ENCODE measurements at places on chromosomes 2 and 18.

DNA sequence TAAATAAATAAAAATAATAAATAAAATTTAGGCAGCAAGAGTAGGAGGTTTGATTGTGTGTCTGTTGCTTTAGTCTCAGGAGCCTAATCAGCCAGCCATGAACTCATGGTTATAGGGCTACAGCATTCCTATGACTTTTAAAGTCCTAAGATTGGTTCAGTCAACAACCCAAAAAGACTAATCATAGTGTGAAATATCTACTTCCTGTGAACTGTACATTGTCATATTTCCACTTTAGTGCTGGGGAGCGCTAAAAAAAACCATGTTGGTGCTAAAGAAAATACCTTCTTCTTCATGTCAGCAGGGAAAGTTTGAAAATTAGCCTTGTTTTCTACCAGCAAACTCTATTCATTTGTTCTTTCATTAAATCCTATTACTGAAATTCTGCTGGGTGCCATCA lies 521.6 kb downstream of the RNF144A start:
- peaks cover 25% of the 10 kb centered on the region for H3K27me3 ChIP-seq
- no peak overlapping the region for H3K27ac ChIP-seq
- H3K4me1 ChIP-seq = no peaks in the 10 kb centered on the region
- DNase-seq = no peak
- H3K36me3 ChIP-seq = no peaks in the 10 kb centered on the region
- H3K4me3 ChIP-seq = no peak overlapping the region

DNA sequence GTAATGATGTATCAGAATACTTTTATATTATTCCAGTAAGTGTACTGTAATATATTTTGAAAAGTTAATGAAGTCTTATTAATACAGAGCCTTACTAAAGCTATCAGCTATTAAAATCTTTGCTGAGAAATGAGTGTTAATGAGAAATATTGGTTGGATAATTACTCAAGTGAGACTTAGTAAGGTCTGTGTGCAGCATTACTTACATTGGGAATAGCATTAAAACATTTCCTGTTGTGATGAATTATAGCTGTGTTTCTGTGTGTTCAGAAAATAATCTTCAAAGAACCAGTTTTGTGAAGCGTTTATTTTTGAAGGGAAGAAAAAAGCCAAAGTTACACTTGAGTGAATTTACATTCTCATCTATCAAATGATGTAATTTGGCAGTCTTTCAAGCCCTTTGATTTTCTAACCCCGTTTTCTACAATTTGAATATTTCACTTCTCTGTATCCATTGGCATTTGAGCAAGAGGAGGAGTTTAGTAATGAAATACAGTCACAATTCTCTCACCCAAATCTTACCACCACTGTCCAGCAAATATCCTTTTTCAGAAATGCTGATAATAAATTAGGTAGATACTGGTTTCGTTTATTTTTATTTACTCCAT lies 123.5 kb upstream of the BOD1L2 start:
- no peak for DNase-seq
- H3K27ac ChIP-seq = peak overlapping the region; percentile 63
- H3K4me3 ChIP-seq = no peak overlapping the region
- peaks cover 33% of the 10 kb centered on the region for H3K36me3 ChIP-seq

- H3K27ac ChIP-seq = no peak overlapping the region
- no peak overlapping the region for H3K4me3 ChIP-seq
- H3K36me3 ChIP-seq = peaks cover 18% of the 10 kb centered on the region
- H3K27me3 ChIP-seq = no peaks in the 10 kb centered on the region
Observed at GRCh38 chr2:191696001-191696400, 18.1 kb downstream of the NABP1 start.

GRCh38 chr2:118048401-118048800 lies 34.5 kb upstream of the CCDC93 start:
- H3K36me3 ChIP-seq = no peaks in the 10 kb centered on the region
- H3K27ac ChIP-seq = no peak overlapping the region
- no peak overlapping the region for H3K4me3 ChIP-seq
- peaks cover 10% of the 10 kb centered on the region for H3K4me1 ChIP-seq
- peaks cover 17% of the 10 kb centered on the region for H3K27me3 ChIP-seq
- no peak for DNase-seq

- H3K27me3 ChIP-seq = peaks cover 6% of the 10 kb centered on the region
- no peak within 1 kb of the TSS for H3K27ac ChIP-seq
- H3K4me1 ChIP-seq = no peaks in the 10 kb centered on the region
- H3K36me3 ChIP-seq = no peaks in the 10 kb centered on the region
Observed at GRCh38 chr2:165469417-165469816, at the start of gene CSRNP3. TSS of gene CSRNP3 (plus strand) at chr2:165469698. CDS start at chr2:165595066, 125,368 bp downstream.

- no peak for DNase-seq
- H3K27me3 ChIP-seq = no peaks in the 10 kb centered on the region
- no peak overlapping the region for H3K27ac ChIP-seq
- no peak overlapping the region for H3K4me3 ChIP-seq
- H3K36me3 ChIP-seq = no peaks in the 10 kb centered on the region
Observed at GRCh38 chr18:69648486-69648885, 247.8 kb downstream of the DOK6 start.

- no peak overlapping the region for H3K4me3 ChIP-seq
- H3K36me3 ChIP-seq = no peaks in the 10 kb centered on the region
- no peak overlapping the region for H3K27ac ChIP-seq
- no peaks in the 10 kb centered on the region for H3K27me3 ChIP-seq
- no peaks in the 10 kb centered on the region for H3K4me1 ChIP-seq
Observed at GRCh38 chr2:76197842-76198448, 487.2 kb upstream of the GCFC2 start.

DNA sequence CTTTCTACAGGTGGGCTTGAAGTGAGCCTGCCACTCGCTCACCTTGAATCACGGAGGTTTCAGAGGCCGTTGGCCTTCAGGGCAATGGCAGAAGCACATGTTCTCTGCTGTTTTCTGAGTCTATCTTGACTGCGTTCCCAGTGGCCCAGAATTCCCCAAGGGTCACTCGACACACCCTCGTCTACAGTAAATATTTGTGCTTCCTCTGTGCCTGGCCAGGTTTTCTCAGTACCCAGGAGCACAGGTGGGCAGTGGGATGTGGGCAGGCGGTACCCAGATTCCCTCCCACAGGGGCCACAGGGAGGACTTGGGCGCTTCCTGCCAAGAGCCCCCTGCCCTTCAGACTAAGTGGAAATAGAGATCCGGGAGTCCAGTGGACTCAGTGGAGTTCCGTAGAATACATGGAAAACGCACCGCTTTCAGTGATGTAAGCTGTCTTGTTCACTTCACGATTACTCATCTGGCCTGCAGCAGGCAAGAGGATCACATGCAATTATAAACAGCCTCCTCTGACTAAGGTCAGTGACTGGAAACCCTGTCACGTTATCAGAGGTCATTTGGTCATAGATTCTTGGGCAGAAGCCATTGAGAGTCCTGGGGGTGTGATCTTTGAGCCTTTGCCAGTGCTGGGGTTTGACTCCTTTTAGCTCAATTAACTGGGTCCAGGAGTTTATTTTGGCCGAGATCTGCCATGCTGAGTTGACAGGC lies 179.8 kb downstream of the NEDD4L start:
- H3K27me3 ChIP-seq = no peaks in the 10 kb centered on the region
- no peaks in the 10 kb centered on the region for H3K36me3 ChIP-seq
- DNase-seq = no peak
- H3K4me1 ChIP-seq = peaks cover 51% of the 10 kb centered on the region

DNA sequence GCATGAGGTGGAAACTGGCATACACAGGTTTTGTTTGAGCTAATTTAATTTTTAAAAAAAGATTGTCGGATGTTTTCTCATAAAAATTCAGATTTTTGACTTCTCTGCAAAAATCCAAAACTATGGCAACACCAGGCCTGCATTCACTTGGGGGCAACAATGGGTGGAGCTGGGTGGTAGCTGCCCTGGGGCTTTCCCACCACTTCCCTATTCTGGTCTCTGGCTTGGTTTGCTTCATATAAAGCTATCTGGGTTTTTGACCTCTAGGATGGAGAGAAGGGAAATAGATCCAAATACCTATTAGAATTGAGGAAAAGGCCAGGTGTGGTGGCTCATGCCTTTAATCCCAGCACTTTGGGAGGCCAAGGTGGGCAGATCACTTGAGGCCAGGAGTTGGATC lies 5.5 kb upstream of the CYP27A1 start:
- DNase-seq = no peak
- peaks cover 24% of the 10 kb centered on the region for H3K27me3 ChIP-seq
- no peak overlapping the region for H3K4me3 ChIP-seq
- peaks cover 7% of the 10 kb centered on the region for H3K36me3 ChIP-seq
- no peak overlapping the region for H3K27ac ChIP-seq

GRCh38 chr2:43333656-43334144 lies 107.3 kb upstream of the ZFP36L2 start:
- H3K4me1 ChIP-seq = no peaks in the 10 kb centered on the region
- H3K27me3 ChIP-seq = no peaks in the 10 kb centered on the region
- no peak for DNase-seq

DNA sequence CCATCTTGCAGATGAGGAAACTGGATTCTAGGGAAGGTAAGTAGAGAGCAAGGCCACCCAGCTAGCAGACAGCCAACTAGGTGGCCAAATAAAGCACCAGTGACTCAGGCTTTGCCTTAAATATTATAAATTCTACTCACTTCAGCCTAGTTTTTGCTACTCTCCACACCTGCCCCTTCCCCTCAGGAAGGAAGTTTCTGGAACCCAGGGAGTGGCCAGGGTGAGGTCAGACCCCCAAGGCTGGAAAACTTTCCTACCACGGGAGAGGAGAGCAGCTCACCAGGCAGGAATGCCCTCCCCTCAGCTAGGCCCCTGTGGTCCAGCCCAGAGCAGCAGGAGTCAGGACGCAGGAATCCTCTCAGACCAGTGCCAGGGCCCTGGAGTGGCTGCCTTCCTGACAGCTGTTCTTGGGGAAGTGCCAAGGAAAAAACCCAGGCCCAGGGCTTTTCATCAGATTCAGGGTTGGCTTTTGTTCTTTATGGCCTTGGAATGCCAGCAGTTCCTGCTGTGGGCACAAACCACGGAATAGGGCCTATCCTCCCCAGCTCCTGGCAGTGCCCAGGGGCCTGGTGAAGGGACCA lies 5.1 kb upstream of the PAX8 start:
- H3K4me1 ChIP-seq = no peaks in the 10 kb centered on the region
- H3K27ac ChIP-seq = no peak overlapping the region
- H3K4me3 ChIP-seq = no peak overlapping the region
- peaks cover 34% of the 10 kb centered on the region for H3K27me3 ChIP-seq
- no peak for DNase-seq

DNA sequence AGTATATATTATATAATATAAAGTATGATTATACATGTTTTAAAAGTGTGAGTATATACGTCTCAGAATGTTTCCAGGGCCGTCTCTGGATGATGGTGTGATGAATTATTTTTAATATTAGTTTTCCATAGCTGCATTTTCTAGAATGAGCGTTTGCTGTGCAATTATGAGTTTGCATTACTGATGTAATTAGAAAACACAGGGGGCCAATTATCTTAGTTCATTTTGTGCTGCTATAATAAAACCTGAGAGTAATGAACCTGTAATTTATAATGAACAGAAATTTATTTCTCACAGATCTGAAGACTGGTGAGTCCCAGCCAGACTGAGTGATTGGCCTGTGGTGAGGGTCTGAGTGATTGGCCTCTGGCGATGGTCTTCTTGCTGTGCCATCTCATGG lies 4.0 kb upstream of the HJURP start:
- no peak overlapping the region for H3K27ac ChIP-seq
- peaks cover 7% of the 10 kb centered on the region for H3K36me3 ChIP-seq
- H3K27me3 ChIP-seq = peaks cover 4% of the 10 kb centered on the region
- no peak overlapping the region for H3K4me3 ChIP-seq
- no peak for DNase-seq

GRCh38 chr2:168510125-168510756 lies 54.2 kb downstream of the CERS6 start:
- no peaks in the 10 kb centered on the region for H3K36me3 ChIP-seq
- H3K27me3 ChIP-seq = no peaks in the 10 kb centered on the region
- no peak overlapping the region for H3K27ac ChIP-seq
- peaks cover 5% of the 10 kb centered on the region for H3K4me1 ChIP-seq

GRCh38 chr2:75310876-75311275 lies 111.6 kb upstream of the TACR1 start:
- H3K36me3 ChIP-seq = peaks cover 5% of the 10 kb centered on the region
- no peak overlapping the region for H3K4me3 ChIP-seq
- no peak overlapping the region for H3K27ac ChIP-seq
- H3K4me1 ChIP-seq = peaks cover 17% of the 10 kb centered on the region
- H3K27me3 ChIP-seq = no peaks in the 10 kb centered on the region

- DNase-seq = no peak
- no peaks in the 10 kb centered on the region for H3K36me3 ChIP-seq
- no peaks in the 10 kb centered on the region for H3K4me1 ChIP-seq
- no peak overlapping the region for H3K4me3 ChIP-seq
- peaks cover 3% of the 10 kb centered on the region for H3K27me3 ChIP-seq
Observed at GRCh38 chr2:132690664-132691303, 20.8 kb upstream of the LYPD1 start.

DNA sequence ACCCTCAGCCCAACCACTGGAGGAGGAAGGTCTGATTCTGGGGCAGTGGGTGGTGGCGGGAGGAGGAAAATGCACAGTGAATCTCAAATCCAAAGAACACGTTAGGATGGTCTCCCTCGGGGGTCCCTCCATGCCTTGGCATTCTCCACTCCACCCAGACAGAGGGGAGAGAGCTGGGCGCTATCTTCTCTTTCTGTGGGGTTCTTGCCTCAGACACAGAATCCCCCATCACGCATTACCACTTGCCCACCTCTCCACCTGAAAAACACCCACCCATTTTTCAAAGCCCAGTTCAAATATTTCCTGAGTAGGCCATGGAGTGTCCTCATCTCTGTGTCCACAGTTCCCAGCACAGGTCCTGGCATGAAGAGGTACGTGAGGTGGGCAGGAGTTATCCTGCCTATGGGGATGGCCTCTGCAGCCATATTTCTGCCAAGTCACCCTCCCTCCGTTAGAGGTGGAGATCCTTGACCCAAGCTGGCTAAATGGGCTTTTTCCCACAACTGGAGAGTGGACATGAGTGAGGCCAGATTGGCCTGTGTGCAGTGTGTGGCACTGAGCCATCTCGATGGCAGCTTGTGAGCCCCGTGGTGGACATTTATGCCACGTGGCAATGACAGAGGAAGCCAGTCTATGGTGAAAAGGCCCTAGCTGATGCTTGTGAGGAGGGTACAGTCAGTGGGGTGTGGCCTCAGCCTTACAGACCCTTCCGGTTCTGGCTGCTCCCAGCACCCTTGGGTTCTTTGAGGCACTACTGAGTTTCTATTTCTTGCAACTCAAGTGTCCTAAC lies 9.5 kb upstream of the TEX261 start:
- no peak for DNase-seq
- H3K27ac ChIP-seq = no peak overlapping the region
- H3K4me1 ChIP-seq = peaks cover 9% of the 10 kb centered on the region
- H3K27me3 ChIP-seq = peaks cover 15% of the 10 kb centered on the region
